Anterior cingulate cortex (tissue), 58 donors: ENCODE measurements at places on chromosomes 11 and 22.
A peak's percentile ranks its signal among the peaks of the same experiment; 100 is the strongest.

DNA sequence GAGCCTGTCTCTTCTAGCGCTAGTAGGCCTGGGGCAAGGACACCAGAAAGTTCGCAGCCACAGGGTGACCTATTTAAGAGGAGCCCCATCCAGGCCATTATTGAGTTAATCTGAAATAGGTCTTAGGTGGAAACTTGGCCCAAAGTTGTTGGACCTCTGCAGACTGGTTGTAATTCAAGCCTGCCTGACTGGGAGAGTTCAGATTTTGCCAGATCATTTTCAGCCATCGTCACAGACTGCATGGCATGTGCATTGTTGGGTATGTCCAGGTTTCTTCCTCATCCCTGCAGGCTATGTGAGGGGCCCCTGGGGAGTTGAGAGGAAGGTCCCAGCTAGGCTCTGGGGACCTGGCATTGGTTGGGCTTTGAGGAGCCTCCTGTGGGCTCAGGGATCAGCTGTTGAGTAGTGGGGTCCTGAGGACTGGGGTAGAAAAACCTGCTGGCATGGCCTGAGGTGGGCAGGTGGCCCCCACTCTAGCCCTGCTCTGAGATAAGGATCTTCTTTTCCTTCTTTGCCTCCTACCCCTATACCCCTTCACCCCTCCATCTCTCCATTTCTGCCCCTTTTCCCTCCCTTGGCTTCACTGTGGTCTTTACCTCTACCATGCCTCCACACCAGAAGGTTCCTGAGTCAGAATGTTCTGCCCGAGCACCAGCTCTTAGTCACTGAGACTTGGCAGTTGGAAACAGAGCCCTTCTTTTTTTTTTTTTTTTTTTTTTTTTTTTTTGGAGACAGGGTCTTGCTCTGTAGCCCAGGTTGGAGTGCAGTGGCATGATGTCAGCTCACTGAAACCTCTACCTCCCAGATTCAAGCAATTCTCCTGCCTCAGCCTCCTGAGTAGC lies 112.7 kb downstream of the MORC2 start:
- DNase-seq, result no peak

DNA sequence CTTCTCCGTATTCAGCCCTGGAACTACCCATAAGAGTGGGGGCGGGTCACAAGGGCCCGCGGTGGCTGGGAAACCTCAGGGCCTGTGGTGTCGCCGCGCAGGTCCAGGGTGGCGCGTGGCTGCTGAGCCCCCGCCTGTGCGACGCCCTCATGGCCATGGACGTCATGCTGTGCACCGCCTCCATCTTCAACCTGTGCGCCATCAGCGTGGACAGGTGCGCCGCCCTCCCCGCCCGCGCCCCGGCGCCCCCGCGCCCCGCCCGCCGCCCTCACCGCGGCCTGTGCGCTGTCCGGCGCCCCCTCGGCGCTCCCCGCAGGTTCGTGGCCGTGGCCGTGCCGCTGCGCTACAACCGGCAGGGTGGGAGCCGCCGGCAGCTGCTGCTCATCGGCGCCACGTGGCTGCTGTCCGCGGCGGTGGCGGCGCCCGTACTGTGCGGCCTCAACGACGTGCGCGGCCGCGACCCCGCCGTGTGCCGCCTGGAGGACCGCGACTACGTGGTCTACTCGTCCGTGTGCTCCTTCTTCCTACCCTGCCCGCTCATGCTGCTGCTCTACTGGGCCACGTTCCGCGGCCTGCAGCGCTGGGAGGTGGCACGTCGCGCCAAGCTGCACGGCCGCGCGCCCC lies 2.4 kb downstream of the DRD4 start:
- no peak for DNase-seq

DNA sequence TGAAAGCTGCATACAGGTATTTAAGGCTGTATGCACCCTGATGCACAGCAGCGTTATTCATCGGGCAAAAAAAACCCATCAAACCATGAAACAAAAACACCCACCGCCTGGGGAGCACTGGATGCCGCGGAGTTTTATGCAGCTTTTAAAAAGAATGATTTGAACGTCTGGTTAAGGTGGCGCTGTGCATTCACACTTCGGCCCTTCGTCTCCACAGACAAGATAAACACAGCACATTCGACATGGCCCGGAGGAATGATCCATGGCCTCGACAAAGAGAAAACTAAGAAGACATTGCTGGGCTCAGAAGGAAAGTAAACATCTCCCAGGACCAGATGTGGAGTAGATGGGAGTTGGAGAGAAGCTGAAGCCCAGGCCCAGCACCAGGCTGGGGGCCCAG lies 40.8 kb upstream of the GAL start:
- no peak for DNase-seq

GRCh38 chr11:65537296-65537597 lies 12.4 kb downstream of the SCYL1 start:
- no peak for DNase-seq

GRCh38 chr11:128519338-128519737 lies 68.0 kb downstream of the ETS1 start:
- no peak for DNase-seq

GRCh38 chr11:78925387-78925786 lies 350.7 kb upstream of the NARS2 start:
- no peak for DNase-seq

DNA sequence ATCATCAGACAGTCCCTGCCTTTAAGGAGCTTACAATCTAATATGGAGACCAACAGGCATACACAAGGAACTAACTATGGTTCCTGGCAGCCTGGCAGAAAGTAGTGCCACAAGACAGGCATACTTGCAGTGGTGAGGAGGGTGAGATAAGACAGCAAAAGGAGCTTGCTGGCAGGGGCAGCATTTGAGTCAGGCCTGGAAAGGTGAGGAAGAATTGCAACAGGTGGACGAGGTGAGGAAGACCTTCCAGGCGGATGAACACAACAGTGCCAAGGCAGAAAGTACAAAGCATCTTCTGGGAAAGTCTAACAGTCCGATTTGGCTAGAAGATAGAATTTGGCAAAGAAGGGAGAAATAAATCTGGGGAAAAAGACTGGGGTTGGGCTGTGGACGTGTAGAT lies 4.3 kb downstream of the DNAL4 start:
- DNase-seq, result no peak

DNA sequence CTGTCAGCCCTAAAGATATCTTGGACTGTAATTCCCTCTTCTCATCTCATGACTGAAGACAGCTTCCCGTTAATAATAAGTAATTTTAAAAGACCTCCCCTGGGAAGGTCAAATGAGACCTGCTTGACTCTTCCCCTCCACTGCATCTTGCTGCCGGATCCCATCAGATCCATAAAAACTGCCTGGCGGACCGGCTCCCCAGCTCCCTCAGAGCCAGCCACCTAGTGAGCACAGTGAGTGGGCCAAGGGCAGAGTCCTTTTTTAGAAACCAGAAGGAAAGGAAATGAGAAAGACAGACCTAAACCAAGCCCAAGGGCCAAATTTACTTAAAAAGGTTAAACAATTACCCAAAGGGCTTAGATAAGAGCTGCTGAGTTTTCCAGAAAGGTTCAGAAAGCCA lies 595.3 kb downstream of the OPCML start:
- no peak for DNase-seq

DNA sequence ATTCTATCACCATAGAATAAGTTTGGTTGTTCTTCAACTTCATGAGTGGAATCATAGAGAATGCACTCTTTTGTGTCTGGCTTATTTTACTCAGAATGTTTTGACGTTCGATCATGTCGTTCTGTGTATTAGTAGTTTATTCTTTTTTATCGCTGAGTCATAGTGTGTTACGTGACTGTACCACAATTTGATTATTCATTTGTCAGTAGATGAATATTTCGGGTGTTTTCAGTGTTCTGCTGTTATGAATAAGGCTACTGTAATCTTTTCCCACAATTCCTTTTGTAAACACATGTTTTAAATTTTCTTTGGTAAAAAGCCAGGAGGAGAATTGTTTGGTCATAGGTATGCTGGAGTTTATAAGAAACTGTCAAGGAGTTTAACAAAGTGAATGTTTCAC lies 279.9 kb upstream of the B3GAT1 start:
- no peak for DNase-seq

DNA sequence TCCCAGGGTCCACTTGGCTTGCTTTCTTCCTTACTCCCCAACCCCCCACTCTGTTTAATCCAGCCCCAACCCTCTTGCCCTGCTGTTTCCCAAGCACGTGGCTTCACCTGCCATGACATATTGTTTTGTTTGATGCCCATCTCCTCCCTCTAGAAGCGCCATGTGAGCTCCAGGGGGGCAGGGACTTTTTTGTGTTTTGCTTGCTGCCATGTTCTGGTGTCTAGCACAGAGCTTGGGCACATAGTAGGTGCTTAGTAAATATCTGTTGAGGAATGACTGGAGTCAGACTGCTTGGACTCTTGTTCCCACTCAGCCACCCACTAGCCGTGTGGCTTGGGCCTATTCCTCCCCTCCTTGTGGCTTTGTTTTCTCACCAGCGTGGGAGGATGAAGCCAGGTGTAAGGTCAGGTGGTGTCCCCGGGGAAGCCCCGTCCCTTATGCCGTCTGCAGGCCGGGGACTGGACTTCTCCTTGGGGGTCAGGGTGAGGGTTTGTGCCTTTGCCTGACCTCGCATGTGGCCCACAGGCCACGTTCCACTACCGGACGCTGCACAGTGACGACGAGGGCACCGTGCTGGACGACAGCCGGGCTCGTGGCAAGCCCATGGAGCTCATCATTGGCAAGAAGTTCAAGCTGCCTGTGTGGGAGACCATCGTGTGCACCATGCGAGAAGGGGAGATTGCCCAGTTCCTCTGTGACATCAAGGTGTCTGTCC lies 3.8 kb downstream of the AIP start:
- no peak for DNase-seq

DNA sequence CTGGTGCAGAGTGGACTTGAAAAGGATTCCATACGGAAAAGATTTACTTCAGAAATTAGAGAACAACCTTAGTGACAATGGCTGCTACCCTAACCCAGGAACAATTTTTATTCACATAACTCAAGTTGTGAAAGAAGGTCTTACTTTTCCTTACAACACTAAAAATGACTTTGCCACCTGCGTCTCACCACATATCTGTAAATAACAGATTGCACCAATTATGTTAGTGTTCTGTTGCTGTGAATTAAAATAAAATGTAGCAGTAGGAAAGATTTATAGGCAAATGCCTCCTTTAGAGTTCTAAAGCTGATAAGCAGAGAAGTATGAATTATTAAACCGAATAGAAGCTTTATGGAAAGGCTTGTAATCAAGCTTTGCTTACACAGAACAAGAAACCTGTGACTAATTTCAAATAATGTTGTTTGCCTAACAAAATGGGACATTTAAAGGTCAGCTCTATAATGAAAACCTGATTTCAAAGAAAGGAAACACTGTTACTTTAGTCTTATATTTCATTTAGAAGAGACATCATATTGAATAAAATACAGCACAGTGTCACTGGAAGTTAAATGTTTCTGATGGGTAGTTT lies 2237.8 kb downstream of the LRRC4C start:
- no peak for DNase-seq

GRCh38 chr11:132430429-132431062 lies 1060.1 kb downstream of the NTM start:
- no peak for DNase-seq

GRCh38 chr11:66150725-66151124 lies 80.7 kb downstream of the PACS1 start:
- no peak for DNase-seq

DNA sequence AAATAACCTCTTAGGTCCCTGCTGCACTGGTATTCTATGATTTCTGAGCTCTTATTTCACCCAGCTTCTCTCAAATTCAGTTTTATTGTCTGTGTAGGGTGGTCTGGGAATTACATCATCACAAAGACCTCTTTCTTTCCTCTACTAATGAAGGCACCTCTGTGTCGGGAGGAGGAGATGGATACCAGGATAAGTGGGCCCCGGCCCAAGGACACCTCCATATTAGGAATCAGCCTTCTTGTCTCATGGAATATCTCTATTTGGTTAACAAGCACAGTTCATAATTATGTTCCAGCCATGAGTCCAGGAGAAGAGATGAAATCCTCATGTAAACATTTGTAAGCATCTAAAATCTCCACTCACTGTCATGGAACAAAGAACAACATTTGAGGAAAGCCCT lies 9.4 kb downstream of the PARVA start:
- no peak for DNase-seq

DNA sequence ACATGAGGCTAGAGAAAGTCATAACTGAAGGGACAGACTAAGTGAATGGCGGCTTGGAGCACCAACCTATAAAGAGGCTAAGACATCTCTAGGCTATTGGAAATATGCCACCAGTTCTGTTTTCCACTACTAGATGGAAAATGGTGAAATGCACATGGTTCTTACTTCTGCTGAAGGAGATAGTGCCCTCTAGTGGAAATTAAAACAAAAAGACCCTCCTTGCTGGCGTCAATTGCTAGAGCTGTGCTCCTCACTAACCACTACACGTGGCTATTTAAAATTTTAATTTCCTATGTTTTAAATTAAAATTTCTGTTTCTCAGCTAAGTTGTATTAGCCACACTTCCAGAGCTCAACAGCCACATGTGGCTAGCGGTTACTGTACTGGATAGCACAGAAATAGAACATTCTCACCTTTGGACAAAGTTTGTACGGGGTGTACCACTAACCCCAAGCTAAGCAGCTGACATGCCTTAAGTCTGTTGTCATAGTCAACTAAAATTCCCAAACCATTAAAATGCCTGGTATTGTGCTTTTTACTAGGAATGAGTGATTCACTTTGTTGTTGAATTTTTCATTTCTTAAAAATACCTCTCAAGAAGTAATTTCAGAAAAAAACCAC lies 34.1 kb upstream of the CALCA start:
- no peak for DNase-seq

DNA sequence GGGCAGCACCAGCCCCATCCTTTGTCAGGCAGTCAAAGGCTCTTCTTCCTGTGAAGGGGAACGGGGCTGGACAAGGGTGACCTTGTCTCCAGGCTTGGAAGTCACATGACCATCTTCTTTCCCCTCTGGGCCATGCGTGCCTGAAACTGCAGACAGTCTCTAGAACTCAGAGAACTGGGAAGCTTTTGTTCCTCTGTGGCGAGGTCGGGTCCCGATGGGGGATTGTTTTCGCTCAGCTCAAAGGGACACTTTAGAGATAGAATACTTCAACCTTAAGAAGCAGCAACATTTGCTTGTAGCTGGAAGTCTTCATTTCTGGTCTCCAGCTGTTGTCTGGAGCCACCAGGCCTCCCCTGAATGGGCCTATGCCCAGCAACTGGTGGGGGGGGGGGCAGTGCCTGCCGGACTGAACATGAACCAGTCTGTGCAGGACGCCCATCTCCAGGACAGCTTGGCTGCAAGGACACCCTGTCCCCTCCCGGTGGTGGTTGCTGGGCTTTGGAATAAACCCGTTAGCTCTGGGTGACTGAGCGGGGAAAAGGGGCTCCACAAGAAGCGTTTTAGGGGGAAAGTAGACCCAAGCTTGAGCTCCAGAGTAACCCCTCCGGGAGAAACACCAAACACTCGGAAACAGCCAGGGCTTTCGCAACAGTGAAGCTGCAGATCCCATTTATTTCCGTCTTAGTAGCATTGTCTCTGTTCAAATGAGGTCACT lies 55.7 kb upstream of the EMID1 start:
- DNase-seq, result peak; percentile 48

GRCh38 chr11:45994371-45995341 lies 72.2 kb downstream of the LARGE2 start:
- DNase-seq, result no peak

DNA sequence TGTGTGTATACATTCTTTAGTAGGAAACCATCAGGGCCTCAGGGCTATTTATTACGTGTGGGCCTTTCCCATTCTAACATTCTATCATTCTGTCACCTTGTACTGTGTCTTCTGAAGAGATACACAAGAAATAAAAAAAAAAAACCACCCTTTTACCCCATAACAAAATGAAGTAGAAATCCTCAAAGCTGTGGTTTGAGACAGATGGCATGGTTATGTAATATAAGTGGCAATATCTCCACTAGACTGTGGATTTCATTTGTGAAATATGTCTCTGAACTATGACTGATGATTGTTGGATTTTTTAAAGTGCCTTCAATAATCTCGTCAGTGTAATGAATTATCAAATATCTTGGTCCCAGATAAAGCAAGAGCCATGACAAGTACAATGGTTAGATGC lies 150.0 kb upstream of the BLID start:
- DNase-seq, result no peak
